ENCODE measurements at places on chromosomes 2 and 18. TPM values are rescaled to one million over a fixed set of nuclear protein-coding genes. Genes with fewer than 3 reads are reported as not detected.
A peak's percentile ranks its signal among the peaks of the same experiment; 100 is the strongest.

GRCh38 chr2:46056541-46056940 lies 240.7 kb upstream of the EPAS1 start:
- H3K27me3 ChIP-seq = no peaks in the 10 kb centered on the region
- H3K36me3 ChIP-seq = peaks cover 6% of the 10 kb centered on the region
- peak overlapping the region; percentile 72 for H3K27ac ChIP-seq
- DNase-seq = no peak
- H3K4me1 ChIP-seq = peaks cover 26% of the 10 kb centered on the region

GRCh38 chr18:78006774-78007260 lies 757.2 kb downstream of the GALR1 start:
- no peak overlapping the region for H3K4me3 ChIP-seq
- no peak for DNase-seq
- H3K4me1 ChIP-seq = no peaks in the 10 kb centered on the region
- peaks cover 50% of the 10 kb centered on the region for H3K27me3 ChIP-seq

DNA sequence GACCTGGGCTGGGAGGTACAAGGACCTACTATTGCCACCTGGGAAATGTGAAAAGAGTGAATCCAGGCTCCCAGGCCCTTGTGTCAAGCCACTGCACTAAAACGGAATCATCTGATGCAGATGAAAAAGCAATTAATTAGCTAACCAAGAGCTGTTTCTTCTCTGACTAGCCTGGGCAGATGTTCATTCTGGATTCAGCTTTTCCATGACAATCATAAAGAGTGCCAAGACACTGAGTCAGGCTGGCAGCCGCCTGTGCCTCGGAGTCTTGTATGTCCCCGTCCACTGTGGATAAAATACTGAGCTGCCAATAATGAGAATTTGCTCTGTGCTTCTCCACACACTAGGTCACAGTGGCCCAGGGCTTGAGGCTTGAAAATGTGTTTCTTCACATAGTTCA lies 21.7 kb upstream of the LCLAT1 start:
- H3K4me1 ChIP-seq = peaks cover 30% of the 10 kb centered on the region
- no peak overlapping the region for H3K4me3 ChIP-seq
- DNase-seq = no peak
- H3K27me3 ChIP-seq = no peaks in the 10 kb centered on the region

- H3K27ac ChIP-seq = no peak overlapping the region
- H3K27me3 ChIP-seq = no peaks in the 10 kb centered on the region
- DNase-seq = no peak
- H3K4me3 ChIP-seq = no peak overlapping the region
- no peaks in the 10 kb centered on the region for H3K36me3 ChIP-seq
- peaks cover 7% of the 10 kb centered on the region for H3K4me1 ChIP-seq
These were observed 33.7 kb downstream of the LYPD1 start for GRCh38 chr2:132636346-132636745.

DNA sequence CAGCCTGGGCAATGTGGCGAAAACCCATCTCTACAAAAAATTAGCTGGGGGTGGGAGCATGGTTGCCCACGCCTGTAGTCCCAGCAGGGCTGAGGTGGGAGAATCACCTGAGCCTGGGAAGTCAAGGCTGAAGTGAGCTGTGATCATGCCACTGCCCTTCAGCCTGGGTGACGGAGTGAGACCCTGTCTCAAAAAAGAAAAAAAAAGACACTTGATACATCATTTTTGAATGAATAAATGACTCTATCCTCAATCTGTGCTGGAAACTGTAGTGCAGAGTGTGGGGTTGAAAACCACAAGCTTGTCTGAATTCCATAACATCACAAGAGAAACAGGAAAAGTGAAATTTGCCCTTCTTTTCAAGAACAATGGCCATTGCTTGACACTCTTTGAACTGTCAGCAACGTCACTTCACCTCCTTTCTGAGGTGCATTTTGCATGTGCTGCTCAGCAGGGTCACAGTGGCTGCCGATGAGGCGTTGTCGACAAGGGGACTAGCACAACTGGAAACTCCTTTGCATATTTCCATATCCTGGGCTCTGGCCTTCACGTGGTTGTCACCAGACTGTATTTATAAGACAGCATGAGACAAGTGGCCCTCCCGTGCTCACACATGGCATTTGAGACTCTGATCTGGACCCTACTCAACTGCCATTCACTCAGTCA lies 54.2 kb downstream of the DDX1 start:
- H3K27me3 ChIP-seq = no peaks in the 10 kb centered on the region
- DNase-seq = no peak
- H3K36me3 ChIP-seq = peaks cover 10% of the 10 kb centered on the region
- no peak overlapping the region for H3K27ac ChIP-seq
- no peak overlapping the region for H3K4me3 ChIP-seq

GRCh38 chr2:106167067-106167466 lies 27.0 kb downstream of the UXS1 start:
- H3K4me1 ChIP-seq = peaks cover 2% of the 10 kb centered on the region
- no peaks in the 10 kb centered on the region for H3K27me3 ChIP-seq
- no peak for DNase-seq
- no peak overlapping the region for H3K4me3 ChIP-seq

DNA sequence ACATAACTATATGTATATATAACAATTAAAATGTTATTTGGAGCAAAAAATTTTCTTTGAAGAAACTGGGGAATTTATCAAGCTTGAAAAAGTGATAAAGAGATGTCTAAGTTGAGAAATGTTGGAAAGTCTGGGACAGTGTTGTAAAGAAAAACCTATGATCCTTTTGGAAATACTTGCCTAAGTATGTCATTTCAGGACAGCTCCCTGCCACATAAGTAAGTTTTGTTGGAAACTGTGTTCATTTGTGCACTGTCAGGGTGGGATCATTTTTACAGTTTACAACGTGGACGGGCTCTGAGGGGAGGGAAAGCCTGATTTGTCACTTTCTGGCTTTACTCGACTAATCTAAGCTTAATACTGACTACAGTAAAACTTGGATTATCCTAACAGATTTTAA lies 10.4 kb upstream of the COL3A1 start:
- H3K27ac ChIP-seq = no peak overlapping the region
- H3K36me3 ChIP-seq = no peaks in the 10 kb centered on the region
- DNase-seq = no peak
- no peak overlapping the region for H3K4me3 ChIP-seq
- no peaks in the 10 kb centered on the region for H3K4me1 ChIP-seq
- H3K27me3 ChIP-seq = no peaks in the 10 kb centered on the region

DNA sequence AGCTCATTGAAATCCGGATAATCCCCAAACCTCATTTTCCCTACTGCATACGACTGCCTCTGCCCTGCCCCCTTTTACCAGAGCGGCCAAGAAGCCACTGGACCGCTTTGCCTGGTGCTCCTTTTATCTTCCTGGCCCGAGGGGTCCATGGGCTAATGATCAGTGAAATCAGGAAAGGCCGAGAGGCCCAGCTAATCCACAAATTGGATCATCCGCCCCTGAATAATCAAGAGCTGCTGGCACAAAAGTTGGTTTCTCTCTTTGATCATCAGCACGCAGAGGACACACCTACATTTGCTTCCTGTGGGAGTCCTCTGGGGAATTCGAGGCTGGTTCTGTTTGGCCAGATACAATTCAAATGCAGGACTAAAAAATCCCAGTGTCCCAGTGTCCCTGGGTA lies 144.5 kb downstream of the INSIG2 start:
- H3K27me3 ChIP-seq = peaks cover 97% of the 10 kb centered on the region
- no peak overlapping the region for H3K4me3 ChIP-seq
- H3K27ac ChIP-seq = no peak overlapping the region
- no peak for DNase-seq
- H3K36me3 ChIP-seq = no peaks in the 10 kb centered on the region

DNA sequence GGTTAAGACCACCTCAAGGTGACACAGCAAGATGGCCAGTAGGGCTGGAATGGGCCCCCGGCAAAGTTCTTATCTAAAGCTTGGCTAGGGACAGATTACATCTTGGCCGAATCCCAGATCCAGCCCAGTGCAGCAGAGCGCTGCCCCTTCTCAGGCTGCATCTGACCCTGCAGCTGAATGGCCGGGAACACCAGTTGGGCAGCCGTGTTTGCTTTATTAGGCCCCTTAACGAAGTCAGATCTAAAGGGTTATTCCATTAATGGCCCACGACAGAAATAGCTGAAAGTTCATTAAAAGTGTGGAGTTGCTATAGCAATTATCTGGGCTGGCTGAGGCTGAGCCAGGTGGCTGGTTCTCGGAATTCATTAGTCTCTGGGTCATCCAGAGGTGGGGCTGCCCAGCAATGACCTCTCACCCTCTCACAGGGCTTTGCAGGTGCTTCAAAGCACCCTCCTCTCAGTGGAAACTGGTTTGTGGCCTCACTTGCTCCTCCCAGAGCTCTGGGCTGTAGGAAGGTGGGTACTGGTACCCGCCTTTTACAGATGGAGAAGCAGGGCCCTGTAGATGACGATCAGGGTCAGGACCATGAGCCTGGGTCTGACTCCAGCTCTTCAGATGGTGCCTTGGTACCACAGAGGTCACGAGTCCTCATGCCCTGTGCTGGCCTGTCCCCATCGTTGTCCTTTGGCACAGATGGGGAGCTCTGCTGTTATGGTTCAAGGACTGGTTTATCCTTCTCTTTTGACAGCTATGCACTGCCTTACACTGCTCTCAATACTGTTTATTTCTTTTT lies 68.8 kb downstream of the EMX1 start:
- H3K4me1 ChIP-seq = peaks cover 71% of the 10 kb centered on the region
- no peaks in the 10 kb centered on the region for H3K27me3 ChIP-seq
- H3K4me3 ChIP-seq = no peak overlapping the region
- peak overlapping the region; percentile 93 for H3K27ac ChIP-seq
- DNase-seq = no peak
- peaks cover 11% of the 10 kb centered on the region for H3K36me3 ChIP-seq

GRCh38 chr2:17934721-17935120 lies 56.3 kb downstream of the KCNS3 start:
- H3K27ac ChIP-seq = no peak overlapping the region
- peaks cover 6% of the 10 kb centered on the region for H3K4me1 ChIP-seq
- no peaks in the 10 kb centered on the region for H3K27me3 ChIP-seq
- H3K36me3 ChIP-seq = peaks cover 9% of the 10 kb centered on the region
- no peak overlapping the region for H3K4me3 ChIP-seq
- no peak for DNase-seq

The ACADL gene
- 1.3 TPM for total RNA-seq

The ERBB4 gene
- total RNA-seq = 8.3 TPM

The PLCL1 gene
- 78.6 TPM for total RNA-seq

The PFN4 gene
- 0.74 TPM for total RNA-seq

The PROM2 gene
- 1.4 TPM for total RNA-seq

The STAM2 gene
- 27.8 TPM for total RNA-seq

The WDR12 gene
- 62.4 TPM for total RNA-seq

The GAL3ST2 gene
- not detected for total RNA-seq

The LRRC30 gene
- not detected for total RNA-seq

The ELOA2 gene
- total RNA-seq = not detected
